Renal pelvis (tissue), 12 donors: ENCODE measurements at places on chromosomes 2 and 18. TPM values are rescaled to one million over a fixed set of nuclear protein-coding genes. Genes with fewer than 3 reads are reported as not detected.

The ABHD1 gene
- 1.3 TPM for polyA plus RNA-seq

- no peak for DNase-seq
These were observed 17.3 kb downstream of the ACADL start for GRCh38 chr2:210207929-210208328.

DNA sequence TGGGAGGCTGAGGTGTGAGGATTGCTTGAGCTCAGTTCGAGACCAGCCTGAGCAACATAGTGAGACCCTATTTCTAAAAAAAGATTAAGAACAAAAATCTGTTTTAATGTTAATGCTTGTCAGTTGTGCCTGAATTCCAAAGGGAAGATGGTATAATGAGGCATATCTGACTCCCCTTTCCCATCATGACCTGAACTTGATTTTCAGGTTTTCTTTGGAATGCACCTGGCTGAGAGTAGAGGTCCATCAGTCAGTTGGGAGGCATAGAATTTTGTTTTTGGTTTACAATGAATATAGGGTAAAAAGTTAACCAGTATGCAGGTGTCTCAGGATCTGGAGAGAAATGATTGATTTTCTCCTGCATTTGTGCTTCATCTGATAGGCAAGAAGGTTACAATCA is 20.4 kb downstream of the RPIA start:
- DNase-seq: no peak

DNA sequence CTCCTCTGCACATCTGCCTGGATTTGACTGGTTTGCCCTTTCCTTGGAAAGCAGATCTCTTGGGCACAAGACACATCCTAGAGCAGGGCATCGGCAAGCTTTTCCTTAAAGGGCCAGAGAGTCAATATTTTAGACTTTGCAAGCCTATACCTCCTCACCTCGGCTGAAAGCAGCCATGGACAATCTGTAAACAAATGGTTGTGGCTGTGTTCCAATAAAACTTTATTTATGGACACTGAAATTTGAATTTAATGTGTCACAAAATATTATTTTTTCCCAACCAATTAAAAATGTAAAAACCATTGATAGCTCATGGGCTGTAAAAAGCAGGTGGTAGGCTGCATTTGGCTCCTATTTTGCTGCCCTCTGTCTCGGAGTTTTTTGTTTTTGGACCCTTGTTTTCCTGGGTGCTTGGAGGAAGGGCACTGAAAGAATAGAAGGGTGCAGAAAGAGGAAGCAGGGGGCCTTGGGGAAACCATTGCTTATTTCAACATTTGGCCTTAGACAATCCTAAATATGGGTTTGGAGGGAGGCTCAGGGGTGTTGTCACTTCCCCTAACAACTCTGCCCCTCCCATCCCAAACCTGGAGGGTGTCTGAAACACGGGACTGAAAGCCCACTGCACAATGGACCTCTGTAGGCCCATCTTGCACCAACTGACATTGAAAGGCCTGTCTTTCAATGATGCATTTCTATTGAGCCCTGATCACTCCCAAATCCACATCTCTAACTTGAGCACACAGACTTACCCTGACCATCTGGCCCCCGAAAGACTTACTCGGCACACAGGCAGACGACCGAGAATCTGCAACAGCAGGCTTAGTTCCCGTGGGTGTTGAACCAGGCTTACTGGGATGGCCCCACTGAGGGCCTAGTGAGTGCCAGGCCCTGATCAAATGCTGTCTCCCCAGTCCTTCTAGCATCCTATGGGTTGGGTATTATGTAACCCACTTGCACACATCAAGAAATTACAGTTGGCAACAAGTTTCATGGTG is 7.1 kb upstream of the ZFP36L2 start:
- DNase-seq: no peak

The CCDC141 gene
- polyA plus RNA-seq: 0.12 TPM

DNA sequence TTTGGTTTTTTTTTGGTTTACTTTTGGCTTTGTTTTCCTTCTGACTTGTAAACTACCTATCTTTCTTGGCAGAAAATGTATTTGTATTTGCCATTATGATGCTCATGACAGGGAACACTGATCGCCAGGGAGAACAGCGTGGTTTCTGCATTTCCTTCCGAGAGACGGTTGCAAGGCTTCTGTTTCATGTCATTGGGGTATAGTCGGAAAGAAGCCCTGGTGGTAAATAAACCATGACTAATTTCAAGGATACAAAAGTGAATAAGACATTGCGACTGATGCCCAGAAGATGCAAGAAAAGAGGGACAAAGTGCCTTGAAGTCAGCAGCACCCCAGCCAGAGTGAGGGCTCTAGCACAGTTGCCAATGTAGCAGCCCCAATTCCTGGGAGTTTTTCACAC is 4.2 kb upstream of the CAPN14 start:
- DNase-seq: no peak

The TET3 gene
- 26.3 TPM for polyA plus RNA-seq

- DNase-seq: no peak
These were observed 75.0 kb downstream of the SOCS6 start for GRCh38 chr18:70363861-70364260.

GRCh38 chr18:48808476-48808875 is 142.3 kb downstream of the SMAD7 start:
- no peak for DNase-seq

- DNase-seq: no peak
These were observed 43.4 kb upstream of the SEC11C start for GRCh38 chr18:59096098-59096789.

GRCh38 chr18:11859903-11860407 is 8.7 kb downstream of the CHMP1B start:
- no peak for DNase-seq

DNA sequence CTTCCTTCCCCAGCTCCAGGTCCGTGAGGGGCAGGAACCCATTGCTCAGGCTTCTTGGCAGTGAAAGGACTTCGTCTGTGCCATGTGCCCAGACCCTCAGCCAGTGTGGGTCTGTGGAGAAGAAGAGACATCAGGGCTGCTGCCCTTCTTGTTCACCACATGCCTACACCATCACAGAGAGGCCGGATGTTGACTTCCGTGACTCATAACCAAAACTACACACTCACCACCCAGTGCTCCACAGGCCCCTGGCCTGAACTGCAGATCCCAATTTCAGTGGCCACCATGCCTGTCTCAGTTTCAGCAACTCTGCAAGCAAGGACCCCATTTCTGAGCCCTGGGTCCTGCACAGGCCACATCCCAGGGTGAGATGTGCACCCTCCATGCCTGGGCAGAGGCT is 332.6 kb upstream of the SALL3 start:
- no peak for DNase-seq

GRCh38 chr2:192196421-192197194 is 1.9 kb upstream of the TMEFF2 start:
- no peak for DNase-seq

GRCh38 chr2:46578961-46579360 is 99.6 kb downstream of the TMEM247 start:
- DNase-seq: no peak

The AFF3 gene
- polyA plus RNA-seq: 18.3 TPM

The DTNA gene
- polyA plus RNA-seq: 19.2 TPM

GRCh38 chr18:62723666-62724281 is 8.4 kb downstream of the PHLPP1 start:
- DNase-seq: no peak

DNA sequence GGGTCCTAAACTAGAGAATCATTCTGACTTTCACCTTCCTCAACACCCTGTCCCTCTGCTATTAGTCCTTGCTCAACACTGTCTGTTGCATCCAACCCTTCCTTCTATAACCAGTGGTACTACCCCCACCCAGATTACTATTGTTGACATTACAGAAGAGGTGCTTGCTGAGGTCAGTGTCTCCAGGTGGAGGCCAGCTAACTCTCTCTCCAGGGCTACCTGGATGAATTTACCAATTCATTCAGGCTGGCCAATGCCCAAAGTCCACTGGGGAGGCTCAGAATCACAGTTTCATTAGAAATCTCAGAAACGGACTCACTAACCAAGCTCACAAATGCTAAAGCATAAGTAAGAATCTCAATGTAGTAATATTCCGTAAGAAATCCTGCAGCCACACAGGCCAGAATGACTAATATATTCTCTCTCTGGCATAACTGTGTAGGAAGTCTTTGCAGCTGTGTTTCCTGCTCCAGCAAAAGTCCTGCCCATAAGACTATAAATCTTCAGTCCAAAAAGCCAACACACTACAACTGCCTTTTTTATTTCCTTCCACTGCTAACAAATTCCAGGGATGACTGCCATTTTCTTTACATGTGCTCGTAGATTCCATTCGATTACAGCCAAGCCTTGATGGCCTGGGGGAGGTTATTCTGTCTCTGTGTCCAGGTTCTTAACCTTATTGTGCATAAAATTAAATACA is 10.0 kb upstream of the TTR start:
- no peak for DNase-seq

- DNase-seq: no peak
These were observed 43.5 kb downstream of the RAB3GAP1 start for GRCh38 chr2:135095591-135095990.

DNA sequence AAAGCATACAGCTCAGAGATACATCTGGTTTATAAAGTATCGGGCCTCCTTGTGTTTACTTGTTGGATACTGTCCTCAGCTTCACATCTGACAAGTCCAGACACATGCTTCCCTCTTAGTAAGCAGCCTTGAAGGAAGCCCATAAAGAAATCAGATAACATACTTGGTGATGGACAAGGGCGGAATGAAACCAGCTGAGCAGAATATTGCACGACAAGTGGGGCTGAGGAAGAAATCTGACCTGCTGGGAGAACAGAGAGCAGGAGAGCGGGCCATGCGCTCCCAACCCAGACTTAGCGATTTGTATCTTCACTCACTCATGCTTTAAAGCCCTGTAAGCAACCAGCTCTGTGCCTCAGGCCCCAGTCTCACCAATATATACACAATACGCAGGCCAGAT is 208.4 kb downstream of the CDH20 start:
- DNase-seq: no peak

DNA sequence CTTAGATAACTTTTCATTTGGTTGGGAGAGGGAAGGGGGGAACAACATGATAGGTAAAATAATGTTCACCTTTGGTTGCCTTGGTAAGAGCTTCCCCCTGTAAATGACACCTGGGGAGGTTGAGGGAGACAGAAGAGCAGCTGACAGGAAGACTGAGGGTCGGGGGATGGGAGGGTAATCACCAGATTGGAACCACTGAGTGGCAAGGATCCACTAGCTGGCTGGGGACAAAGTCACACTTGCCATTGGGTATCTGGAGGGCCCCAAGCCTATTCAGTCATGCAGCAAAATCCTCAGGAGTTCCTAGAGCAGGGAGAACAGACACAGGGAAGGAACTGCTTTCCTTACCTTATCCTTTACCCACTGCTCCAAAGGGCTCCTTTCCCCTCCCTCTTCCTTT is 84.3 kb downstream of the MAPK4 start:
- DNase-seq: no peak

- DNase-seq: no peak
These were observed 133.0 kb downstream of the PRPF40A start for GRCh38 chr2:152584301-152584700.

DNA sequence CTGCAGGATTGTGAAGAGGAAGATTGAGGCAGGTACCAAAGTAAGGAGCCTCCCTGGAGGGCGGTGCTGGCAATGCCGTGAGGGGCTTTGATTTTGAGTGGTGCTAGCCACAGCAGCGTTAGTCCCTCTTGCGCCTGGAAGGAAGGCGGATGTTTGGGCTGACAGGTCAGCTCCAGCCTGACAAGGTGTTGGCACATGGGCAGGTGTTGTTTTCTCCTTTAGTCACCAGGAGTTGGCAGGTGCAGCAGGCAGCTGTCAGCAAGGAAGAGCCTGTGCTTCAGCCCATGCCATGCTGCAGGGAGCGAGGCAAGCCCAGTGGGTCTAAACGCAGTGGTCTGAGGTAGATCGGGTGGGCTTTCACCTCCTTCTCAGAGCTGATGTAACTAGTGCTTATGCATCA is 8.5 kb downstream of the SEC11C start:
- no peak for DNase-seq

- DNase-seq: no peak
These were observed 50.0 kb upstream of the MBOAT2 start for GRCh38 chr2:9053534-9053931.

- DNase-seq: no peak
These were observed 165.5 kb downstream of the TTC32 start for GRCh38 chr2:19736191-19736831.

The CCDC121 gene
- polyA plus RNA-seq: 11.4 TPM

- no peak for DNase-seq
These were observed 1355.4 kb downstream of the LRP1B start for GRCh38 chr2:140775411-140775810.
